Stimulated activated CD8-positive, alpha-beta memory T cell treated with anti-CD3 and anti-CD28 coated beads, Interleukin-4, amount 100 ng/mL, for 1 hour (primary cell): ENCODE measurements at places on chromosomes 2 and 18.

DNA sequence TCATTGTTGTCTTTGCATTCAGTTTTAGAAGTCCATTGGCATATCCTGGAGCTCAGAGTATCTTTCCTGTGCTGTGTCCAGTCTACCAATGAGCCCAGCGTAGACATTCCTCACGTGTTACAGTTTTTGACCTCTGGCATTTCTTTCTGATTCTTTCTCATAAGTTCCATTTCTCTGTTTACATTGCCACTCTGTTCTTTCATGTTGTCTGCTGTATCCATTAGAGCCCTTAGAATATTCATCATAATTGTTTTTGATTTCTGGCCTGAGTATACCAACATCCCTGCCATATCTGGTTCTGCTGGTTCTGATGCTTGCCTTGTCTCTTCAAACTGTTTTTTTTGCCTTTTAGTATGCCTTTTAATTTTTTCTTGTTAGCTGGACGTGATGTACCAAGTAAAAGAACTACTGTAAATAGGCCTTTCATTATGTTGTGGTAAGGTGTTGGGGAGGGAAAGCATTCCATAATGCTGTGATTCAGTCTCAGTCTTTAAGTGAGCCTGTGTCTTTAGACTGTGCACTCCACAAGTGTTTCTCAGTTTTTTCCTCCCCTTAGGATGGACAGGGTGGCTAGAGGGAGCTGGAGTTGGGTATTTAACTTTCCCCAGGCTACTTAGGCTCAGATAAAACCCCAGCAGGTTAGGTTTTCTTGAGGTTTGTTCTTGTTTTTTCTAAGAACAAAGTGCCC is 35.6 kb downstream of the CEP192 start:
- DNase-seq, result no peak

DNA sequence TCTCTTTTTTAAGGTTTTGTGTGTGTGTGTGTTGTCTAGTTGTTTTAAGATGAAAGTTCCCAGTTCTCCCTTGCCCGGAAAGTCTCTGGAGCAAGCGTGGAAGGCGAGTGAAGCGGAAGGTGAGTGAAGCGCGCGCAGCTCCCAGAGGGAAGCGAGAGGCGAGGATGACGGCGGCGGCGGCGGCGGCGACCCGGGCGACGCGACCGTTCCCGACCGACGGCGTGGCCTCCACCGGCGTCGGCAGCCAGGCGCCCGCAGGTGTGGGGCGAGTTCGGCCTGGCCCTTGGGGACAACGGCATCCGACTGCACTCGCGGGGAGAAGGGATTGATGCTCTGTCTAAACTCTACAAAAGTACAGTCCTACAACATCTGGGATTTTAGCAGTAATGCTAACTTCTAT is 321.9 kb downstream of the CELF4 start:
- DNase-seq, result no peak

GRCh38 chr2:238145851-238146250 is 7.4 kb downstream of the KLHL30 start:
- no peak for DNase-seq

- DNase-seq, result no peak
These were observed 98.9 kb downstream of the PHLPP1 start for GRCh38 chr18:62814132-62814759.

GRCh38 chr2:118056165-118056534 is 32.1 kb upstream of the INSIG2 start:
- DNase-seq, result no peak

GRCh38 chr2:205752924-205753323 is 70.6 kb downstream of the NRP2 start:
- no peak for DNase-seq

- no peak for DNase-seq
These were observed 30.5 kb downstream of the ANO7 start for GRCh38 chr2:241219030-241219382.

GRCh38 chr2:43631618-43632317 is 5.3 kb upstream of the PLEKHH2 start:
- no peak for DNase-seq

DNA sequence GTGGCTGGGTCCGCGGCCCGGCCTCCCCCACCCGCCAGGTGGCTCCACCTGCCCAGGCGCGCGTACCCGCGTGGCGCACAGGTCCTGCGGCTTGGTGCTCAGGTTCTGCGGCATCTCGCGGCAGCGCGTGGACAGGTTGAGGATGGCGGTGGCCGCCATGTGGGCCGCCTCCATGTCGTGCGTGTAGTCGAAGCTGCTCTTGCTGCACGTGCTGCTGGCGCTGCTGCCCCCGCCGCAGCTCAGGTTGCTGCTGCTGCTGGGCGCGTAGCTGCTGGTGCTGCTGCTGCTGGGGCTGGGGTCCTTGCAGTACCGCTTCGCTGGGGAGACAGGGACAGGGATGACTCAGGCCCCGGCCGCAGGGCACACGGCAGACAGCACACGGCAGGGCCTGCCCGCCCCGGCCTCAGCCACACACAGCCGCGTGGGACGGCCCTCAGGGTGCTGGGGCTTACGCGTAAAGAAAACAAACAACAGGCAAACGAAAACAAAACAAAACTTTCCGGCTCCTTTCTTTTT is 147.7 kb upstream of the PXDN start:
- DNase-seq, result no peak

- no peak for DNase-seq
These were observed 226.4 kb upstream of the MYT1L start for GRCh38 chr2:2557475-2557874.

DNA sequence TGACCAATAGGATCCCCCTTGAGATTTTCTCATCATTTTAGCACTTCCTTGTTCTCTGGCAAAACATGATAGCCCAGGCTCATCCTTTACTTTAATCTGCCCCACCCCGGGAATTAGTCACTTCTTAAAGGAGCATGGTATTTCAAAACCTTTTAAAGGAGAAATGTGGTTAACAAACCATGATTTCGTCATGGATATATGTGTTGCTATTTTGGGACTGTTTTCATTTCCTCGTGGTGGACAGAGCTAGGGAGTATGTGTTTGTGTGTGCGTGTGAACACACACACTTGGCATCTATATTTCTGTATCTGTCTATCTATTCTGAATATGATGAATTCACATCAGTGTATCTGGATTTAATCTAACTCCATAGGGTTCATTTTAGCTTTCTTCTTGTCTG is 128.1 kb downstream of the BIRC6 start:
- no peak for DNase-seq

- no peak for DNase-seq
These were observed 76.4 kb upstream of the TSPYL6 start for GRCh38 chr2:54332386-54332785.

DNA sequence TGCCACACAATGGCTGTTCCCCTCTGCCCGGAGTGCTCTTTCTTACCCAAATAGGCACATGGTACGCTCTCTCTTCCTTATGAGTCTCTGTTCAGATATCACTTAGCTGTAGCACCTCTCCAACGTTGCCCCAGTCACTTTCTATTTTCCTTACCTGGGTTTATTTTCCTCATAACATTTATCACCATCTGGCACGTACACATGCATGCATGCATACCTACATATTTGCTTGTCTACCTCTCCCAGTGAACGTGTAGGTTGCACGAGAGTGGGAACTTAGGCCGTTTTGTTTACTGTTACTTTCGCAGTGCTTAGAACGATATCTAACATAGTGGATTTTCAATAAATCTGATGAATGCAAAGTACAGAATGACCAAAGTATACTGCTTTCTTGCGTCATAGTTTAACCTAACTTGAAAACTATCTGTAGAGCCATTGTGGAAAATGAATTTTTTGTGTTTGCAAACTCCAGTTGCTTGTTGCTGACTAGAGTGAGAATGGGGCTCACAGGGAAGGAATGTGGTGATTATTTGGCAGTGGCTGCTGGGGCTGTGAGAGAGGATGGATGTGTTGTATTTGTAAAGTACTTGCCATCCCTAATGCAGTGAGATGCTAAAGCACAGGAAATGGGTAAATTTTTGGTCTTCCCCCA is 47.1 kb downstream of the ACSL3 start:
- no peak for DNase-seq

DNA sequence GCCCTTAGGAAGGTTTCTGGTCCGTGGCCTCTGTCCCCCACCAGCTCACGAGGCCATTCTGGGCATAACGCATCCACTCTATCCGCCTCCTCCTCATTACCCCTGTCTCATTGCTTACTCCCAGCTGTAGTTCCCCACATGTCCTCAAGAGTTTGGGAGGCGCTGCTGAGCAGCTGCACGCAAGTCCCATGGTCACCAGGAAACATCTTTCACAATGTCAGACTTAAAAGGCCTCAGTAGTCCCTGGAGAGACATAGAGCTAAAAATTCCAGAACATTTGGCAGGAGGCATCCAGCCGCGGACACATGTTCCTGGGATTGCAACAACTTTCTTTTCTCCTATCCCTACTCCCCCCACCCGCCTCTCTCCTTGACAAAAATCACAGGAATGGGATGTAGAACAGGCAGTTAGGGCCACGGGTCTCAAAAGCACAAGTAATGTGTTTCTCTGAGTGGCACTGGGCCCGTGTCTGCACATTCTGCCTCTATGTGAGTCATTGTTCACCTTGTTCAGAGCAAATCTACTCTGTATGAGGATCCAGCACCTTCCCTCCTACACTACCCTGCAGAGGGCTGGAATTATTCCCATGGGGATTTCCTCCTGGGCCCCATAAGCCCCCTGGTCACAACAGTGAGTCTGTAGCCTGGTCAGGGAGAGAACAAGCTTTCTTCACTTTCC is 8.1 kb downstream of the LBH start:
- no peak for DNase-seq

DNA sequence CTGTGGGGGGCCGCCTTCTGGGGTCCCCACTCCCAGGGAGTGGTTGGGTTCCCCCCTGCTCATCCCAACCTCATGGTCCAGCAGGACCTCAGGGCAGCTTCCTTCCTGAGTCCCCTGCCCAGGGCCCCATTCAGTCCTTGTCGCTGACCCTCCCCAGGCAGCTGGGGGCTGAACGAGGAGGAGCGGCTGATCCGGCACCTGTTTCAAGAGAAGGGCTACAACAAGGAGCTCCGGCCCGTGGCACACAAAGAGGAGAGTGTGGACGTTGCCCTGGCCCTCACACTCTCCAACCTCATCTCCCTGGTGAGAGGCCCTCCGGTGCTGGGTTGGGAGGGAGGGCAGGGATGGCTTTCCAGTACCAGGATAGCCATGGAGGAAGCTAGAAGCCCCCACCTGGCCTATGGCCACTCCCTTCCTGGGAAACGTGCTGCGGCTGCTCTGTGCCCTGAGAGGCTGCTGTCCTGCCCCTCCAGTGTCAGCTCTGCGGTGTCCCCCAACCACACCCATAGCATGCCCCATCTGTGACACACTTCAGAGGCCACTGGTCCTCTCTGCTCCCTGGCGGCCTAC is 497 bp downstream of the CHRND start:
- DNase-seq, result no peak

DNA sequence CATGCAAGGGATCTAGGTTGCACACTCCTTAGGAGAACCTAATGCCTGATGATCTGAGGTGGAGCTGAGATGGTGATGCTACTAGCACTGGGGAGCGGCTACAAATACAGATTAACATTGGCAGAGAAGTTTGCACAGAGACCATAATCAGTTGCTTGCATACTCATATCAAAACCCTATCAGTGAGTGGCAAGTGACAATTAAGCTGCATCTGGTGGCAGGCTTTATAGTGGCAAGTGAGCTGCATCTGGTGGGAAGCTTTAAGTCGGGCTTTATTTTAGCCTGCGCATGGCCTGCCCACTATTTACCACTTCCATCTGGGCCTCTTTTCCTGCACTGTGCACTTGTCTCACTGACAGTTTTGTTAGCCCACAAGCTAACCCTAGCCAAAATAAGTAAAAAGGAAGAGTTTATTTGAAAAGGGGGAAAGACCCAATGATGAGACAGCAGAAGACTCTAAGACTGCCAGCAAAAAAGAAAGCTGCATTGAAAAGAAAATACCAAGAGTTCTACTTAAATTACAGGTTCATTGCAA is 140.9 kb upstream of the B3GNT2 start:
- no peak for DNase-seq

DNA sequence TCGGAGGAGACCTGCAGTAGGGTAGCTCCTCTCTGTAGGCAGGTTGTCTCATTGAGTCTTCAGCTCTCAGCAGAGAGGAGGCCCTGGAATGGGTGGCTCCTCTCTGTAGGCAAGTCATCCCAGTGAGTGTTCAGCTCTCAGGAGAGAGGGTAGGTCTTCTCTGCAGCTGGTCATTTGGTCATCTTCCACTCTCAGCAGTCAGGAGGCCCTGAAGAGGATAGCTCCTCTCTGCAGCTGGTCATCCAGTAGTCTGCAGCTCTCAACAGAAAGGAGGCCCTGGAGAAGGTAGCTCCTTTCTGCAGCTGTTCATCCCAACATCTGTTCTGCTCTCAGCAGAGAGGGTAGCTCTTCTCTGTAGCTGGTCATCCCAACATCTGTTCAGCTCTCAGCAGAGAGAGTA is 26.0 kb upstream of the RUFY4 start:
- no peak for DNase-seq

DNA sequence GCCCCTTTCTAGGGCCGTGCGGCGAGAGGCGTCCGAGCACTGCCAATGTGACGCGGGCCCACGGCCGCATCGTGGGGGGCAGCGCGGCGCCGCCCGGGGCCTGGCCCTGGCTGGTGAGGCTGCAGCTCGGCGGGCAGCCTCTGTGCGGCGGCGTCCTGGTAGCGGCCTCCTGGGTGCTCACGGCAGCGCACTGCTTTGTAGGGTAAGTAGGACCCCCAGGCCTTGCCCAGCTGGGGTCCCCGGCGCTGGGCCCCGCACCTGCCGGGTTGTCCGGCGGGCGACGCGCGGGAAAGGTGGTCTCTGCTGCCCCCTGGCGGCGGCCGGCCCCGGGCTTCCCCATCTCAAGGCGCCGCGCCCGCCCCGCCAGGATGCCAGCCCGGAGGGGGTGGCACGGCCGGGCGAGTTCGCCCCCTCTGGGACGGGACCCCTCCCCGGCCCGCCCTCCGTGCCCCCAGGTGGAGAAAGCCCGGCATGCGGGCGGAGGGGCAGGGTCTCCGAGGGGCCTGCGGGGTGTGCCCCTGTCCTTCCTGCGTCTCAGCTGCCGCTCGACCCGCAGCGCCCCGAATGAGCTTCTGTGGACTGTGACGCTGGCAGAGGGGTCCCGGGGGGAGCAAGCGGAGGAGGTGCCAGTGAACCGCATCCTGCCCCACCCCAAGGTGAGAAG is 1.9 kb downstream of the PRSS56 start:
- peak; percentile 37 for DNase-seq

GRCh38 chr18:62061821-62062478 is 124.9 kb downstream of the PIGN start:
- no peak for DNase-seq

GRCh38 chr2:226868331-226869162 is 32.7 kb downstream of the RHBDD1 start:
- DNase-seq, result no peak

DNA sequence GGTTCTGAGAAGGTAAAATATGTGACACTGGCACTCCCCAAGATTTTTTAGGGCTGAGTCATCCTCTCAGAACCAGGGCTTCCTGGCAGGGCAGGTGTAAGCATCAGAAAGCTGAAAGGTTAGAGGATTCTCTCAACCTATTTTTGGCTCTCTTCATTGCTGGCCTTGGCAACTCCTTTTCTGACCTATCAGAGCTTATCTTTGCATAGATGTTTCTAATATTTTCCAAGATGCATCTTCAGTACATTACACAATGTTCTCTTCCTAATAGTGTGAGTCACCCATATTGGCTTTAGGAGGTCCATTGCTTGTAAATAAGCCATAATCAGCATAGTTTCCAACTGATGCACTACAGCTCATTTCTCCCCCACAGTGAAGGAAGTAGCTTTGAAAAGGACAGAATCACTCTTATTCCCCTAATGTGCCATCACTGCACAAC is 2008.4 kb upstream of the PIK3C3 start:
- no peak for DNase-seq

- no peak for DNase-seq
These were observed 54.9 kb upstream of the RAB12 start for GRCh38 chr18:8554354-8554753.

GRCh38 chr2:174335254-174335987 is 667 bp downstream of the SP9 start:
- no peak for DNase-seq

GRCh38 chr2:37026050-37026449 is 58.1 kb downstream of the HEATR5B start:
- DNase-seq, result no peak
